Left ventricle myocardium inferior (tissue), 1 donor: ENCODE measurements at places on chromosomes 6 and 20. TPM values are rescaled to one million over a fixed set of nuclear protein-coding genes. Genes with fewer than 3 reads are reported as not detected.

- DNase-seq = no peak
Observed at GRCh38 chr6:49636713-49637349, at the start of gene RHAG. Gene RHAG, minus strand, starts transcription at chr6:49636839. Its CDS starts 27 bp downstream, at chr6:49636812.

DNA sequence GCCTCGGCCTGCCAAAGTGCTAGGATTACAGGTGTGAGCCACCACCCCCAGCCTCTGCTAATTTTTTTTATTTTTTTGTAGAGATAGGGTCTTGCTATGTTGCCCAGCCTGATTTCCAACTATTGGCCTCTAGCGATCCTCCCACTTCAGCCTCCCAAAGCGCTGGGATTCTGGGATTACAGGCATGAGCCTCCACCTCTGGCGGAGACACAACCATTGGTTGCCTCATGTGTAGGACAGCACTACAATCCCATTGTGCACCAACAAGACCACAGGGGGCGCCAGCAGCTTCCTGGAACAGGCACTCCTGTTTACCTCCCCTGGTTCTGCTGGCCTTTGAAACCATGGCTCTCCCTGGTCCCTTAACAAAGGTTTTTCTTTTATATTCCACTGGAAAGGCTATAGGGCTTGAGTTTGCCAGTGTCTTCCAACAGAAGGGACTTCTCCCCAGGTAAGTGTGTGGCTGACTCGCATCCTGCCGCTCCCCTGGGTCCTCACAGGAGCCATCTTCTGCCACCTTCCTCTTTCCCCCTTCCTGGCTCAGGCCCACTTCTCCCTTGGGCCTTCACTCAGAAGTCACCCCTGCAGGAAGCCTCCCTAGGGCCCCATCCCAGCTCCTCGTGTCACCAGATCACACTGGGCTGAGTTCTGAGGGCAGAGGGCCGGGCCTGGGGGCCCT lies 39.2 kb upstream of the TLDC2 start:
- no peak for DNase-seq

DNA sequence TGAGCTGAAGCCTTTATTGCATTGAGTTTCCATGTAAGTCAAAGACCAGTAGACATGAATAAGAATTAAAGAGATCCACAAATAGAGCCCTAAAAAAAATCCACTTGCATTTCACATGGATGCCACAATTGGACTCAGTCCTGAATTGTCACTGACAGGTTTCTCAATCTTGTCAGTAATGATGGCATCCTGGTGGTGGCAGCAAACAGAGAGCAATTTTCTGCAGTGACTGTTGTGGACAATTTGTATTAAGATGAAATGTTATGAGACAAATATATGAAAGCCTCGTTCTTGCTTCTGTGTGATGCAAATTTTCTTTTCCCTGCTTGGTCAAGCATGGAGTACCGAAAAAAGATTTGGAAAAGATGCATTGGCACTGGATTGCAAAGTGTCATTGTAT lies 278.9 kb downstream of the SAMD5 start:
- DNase-seq = no peak

DNA sequence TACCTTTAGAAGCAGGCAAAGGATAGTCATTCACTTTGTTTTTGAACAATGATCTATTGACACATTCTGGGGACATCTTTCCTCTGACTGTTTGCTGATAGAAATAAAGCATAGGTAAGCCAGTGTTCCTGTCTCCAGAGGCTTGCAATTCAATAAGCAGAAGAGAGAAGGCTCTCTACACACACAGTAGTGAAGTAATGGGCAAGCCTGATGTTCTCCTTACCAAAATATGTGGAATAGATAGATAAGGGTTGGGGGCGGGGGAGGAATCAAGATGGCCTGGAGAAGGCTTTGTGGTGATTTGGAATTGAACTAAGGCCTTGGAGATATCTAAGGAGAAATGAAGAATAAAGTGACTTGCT lies 27.3 kb downstream of the PAQR8 start:
- no peak for DNase-seq

DNA sequence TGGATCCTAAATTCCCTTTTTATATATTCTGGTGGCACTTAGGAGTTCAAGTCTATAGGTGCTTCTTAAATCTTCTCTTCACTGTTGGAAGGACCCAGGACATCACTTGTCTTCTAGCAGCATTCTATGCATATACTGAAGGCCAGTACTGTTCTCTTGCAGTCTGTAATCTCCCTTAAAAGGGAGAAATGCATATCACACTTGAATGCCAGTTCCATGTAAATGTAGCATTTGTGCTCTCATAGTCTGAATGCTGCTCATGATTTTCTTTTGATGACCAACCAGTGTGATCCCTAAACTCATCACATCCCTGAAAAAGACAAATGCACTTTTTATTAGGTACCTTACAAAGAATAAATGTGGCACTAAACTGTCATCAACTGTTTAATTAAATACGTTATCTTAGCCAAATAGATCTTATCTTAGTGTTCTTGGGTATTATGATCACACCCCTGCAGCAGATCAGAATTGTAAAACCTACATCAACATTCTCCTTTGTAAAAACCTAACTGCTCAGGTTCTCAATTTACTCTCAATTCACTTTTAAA lies 176.1 kb downstream of the EPHA7 start:
- no peak for DNase-seq

TCF19 gene
- 2.8 TPM for total RNA-seq

EEF1A2 gene
- 1,286 TPM for total RNA-seq

SUMO4 gene
- total RNA-seq = 0.27 TPM

PNLDC1 gene
- total RNA-seq = 0.33 TPM
